ENCODE measurements at places on chromosomes 1 and 21. TPM values are rescaled to one million over a fixed set of nuclear protein-coding genes. Genes with fewer than 3 reads are reported as not detected.

The AADACL3 gene
- not detected for total RNA-seq

The KLF17 gene
- total RNA-seq = not detected

The ZFP69 gene
- 1.6 TPM for total RNA-seq

The TSACC gene
- total RNA-seq = 1.1 TPM

The IFI44L gene
- 0.49 TPM for total RNA-seq

The TFF3 gene
- total RNA-seq = 5.8 TPM

The RNU1-1 gene
- total RNA-seq = under 0.01 TPM

- H3K27me3 ChIP-seq = no peaks in the 10 kb centered on the region
- no peaks in the 10 kb centered on the region for H3K36me3 ChIP-seq
- H3K27ac ChIP-seq = no peak overlapping the region
- H3K4me1 ChIP-seq = no peaks in the 10 kb centered on the region
- no peak overlapping the region for H3K4me3 ChIP-seq
Observed at GRCh38 chr1:159686599-159687299, 27.6 kb downstream of the CRP start.

DNA sequence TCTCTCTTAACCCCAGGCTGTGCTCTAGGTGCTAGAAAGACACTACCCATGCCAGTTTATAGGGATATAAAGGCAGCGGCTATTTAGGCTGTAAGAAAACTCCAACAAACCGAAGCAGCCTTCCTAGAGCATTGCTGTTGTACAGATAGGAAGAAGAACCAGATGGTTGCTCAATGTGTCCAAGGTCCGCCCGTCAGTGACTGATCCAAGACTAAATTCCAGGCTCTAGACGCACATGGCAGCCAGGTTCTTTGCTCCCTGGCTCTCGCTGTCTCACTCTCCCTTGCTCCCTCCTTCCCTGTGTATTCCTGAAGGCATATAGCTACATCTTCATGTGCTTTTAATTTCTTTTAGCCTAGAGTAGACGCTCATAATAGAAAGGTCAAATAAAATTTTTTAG, 303.4 kb downstream of the KIF26B start:
- no peaks in the 10 kb centered on the region for H3K27me3 ChIP-seq
- no peaks in the 10 kb centered on the region for H3K4me1 ChIP-seq
- H3K4me3 ChIP-seq = no peak overlapping the region
- no peaks in the 10 kb centered on the region for H3K36me3 ChIP-seq

GRCh38 chr1:97796711-97797110, 124.1 kb downstream of the DPYD start:
- no peaks in the 10 kb centered on the region for H3K27me3 ChIP-seq
- H3K4me3 ChIP-seq = no peak overlapping the region
- H3K36me3 ChIP-seq = no peaks in the 10 kb centered on the region
- no peak overlapping the region for H3K27ac ChIP-seq

- DNase-seq = no peak
- no peaks in the 10 kb centered on the region for H3K4me1 ChIP-seq
- H3K4me3 ChIP-seq = no peak overlapping the region
- H3K36me3 ChIP-seq = no peaks in the 10 kb centered on the region
- H3K27me3 ChIP-seq = no peaks in the 10 kb centered on the region
Observed at GRCh38 chr1:162926906-162927305, 65.9 kb upstream of the CCDC190 start.

- H3K27me3 ChIP-seq = no peaks in the 10 kb centered on the region
- peak overlapping the region; percentile 24 for H3K27ac ChIP-seq
- no peaks in the 10 kb centered on the region for H3K36me3 ChIP-seq
- DNase-seq = no peak
Observed at GRCh38 chr1:205505076-205505729, 734 bp downstream of the CDK18 start.

DNA sequence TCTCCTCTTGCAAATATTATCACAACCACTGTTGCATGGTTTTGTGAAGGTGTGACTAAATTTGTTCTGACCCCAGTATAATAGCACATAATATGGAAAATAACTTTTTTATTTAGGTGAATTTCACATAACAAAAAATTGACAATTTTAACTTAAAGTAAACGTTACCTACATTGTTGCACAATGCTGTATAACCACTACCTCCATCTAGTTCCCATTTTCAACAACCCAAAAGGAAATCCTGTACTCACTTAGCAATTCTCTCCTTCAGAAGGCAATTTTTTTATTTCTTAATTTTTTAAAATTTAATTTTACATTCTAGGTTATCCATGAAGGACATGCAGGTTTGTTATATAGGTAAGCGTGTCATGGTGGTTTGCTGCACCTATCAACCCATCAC, 95.2 kb downstream of the KCNJ6 start:
- no peak overlapping the region for H3K4me3 ChIP-seq
- no peaks in the 10 kb centered on the region for H3K27me3 ChIP-seq
- no peak overlapping the region for H3K27ac ChIP-seq
- no peaks in the 10 kb centered on the region for H3K4me1 ChIP-seq
- no peaks in the 10 kb centered on the region for H3K36me3 ChIP-seq

- no peaks in the 10 kb centered on the region for H3K36me3 ChIP-seq
- H3K27me3 ChIP-seq = no peaks in the 10 kb centered on the region
- no peak for DNase-seq
- H3K4me3 ChIP-seq = no peak overlapping the region
Observed at GRCh38 chr1:221039616-221040015, 160.4 kb downstream of the HLX start.

DNA sequence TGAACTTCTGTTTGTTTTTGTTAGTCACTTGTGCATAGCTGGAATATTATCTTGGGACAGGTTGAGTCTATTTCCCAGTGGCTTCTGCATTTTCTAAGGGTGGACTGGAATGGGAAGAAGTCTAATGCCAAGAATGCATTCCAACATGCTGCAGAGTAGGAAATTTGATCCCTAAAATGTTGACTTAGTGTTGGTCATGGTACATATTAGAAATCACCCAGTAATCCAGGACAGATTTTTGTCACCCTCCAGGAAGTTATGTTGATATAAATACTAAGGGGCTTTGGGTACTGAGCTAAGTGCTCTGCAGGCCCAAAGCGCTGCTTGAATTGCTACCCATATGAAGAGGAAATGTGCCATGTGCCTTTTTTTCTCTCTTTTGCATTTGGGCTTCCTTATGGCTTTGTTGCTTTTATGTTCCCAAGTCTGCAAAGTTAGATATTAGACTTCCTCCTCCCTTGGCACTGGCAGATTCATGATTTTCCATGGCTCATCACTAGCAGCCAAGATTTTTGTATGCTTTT, 10.0 kb downstream of the ARID1A start:
- H3K36me3 ChIP-seq = no peaks in the 10 kb centered on the region
- H3K4me3 ChIP-seq = peak overlapping the region; percentile 16
- no peak for DNase-seq
- peaks cover 64% of the 10 kb centered on the region for H3K4me1 ChIP-seq
- H3K27me3 ChIP-seq = no peaks in the 10 kb centered on the region

GRCh38 chr1:226082959-226083301, 20.4 kb downstream of the H3-3A start:
- H3K27me3 ChIP-seq = no peaks in the 10 kb centered on the region
- H3K4me3 ChIP-seq = peak overlapping the region; percentile 78
- DNase-seq = peak; percentile 56
- H3K27ac ChIP-seq = no peak overlapping the region
- H3K36me3 ChIP-seq = no peaks in the 10 kb centered on the region

DNA sequence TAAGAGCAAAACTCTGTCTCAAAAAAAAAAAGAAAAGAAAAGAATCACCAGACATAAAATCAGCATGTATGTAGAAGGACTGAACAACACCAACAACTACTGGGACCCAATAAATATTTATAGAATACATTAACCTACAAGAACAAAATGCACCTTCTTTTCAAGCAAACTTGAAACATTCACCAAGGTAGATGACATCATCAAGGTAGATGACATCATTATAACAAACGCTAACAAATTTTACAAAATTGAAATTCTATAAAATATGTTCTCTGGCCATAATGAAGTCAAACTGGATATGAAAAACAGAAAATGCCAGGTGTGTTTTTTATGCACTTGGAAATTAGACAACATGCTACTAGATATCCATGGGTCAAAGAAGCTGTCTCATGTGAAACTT, 220.2 kb upstream of the SNX7 start:
- H3K4me1 ChIP-seq = no peaks in the 10 kb centered on the region
- no peaks in the 10 kb centered on the region for H3K36me3 ChIP-seq
- no peak overlapping the region for H3K4me3 ChIP-seq
- no peak for DNase-seq
- H3K27ac ChIP-seq = no peak overlapping the region

GRCh38 chr1:38475624-38476005, 384.0 kb downstream of the RRAGC start:
- no peaks in the 10 kb centered on the region for H3K4me1 ChIP-seq
- no peak overlapping the region for H3K4me3 ChIP-seq
- H3K36me3 ChIP-seq = no peaks in the 10 kb centered on the region
- no peaks in the 10 kb centered on the region for H3K27me3 ChIP-seq

- DNase-seq = no peak
- peak overlapping the region; percentile 74 for H3K4me3 ChIP-seq
- no peaks in the 10 kb centered on the region for H3K27me3 ChIP-seq
- peak overlapping the region; percentile 96 for H3K27ac ChIP-seq
- no peaks in the 10 kb centered on the region for H3K36me3 ChIP-seq
Observed at GRCh38 chr1:23980728-23981070, 572 bp upstream of the SRSF10 start.

DNA sequence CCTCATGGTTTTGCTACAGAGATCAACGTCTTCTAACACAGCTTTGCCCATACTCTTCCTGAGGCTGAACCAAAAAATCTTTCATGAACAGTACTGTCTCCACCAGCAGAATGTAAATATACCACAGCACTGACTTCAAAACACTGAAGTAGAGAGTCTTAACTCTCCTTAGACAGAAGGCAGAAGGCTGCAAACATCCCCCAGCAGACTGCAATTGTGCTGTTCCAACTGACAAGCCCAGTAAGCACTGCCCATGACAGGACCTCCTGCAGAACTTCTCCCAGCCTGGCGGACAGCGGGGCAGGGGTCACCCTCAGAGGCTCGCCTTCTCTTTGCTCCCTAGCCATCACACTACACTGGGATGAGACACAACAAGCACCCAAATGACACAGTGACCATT, 218.7 kb downstream of the RERE start:
- H3K4me1 ChIP-seq = peaks cover 10% of the 10 kb centered on the region
- no peaks in the 10 kb centered on the region for H3K36me3 ChIP-seq
- DNase-seq = no peak
- no peaks in the 10 kb centered on the region for H3K27me3 ChIP-seq
- no peak overlapping the region for H3K4me3 ChIP-seq

GRCh38 chr1:242586360-242586680, 61.8 kb upstream of the PLD5 start:
- no peaks in the 10 kb centered on the region for H3K27me3 ChIP-seq
- DNase-seq = no peak
- no peaks in the 10 kb centered on the region for H3K36me3 ChIP-seq
- no peaks in the 10 kb centered on the region for H3K4me1 ChIP-seq
- H3K4me3 ChIP-seq = no peak overlapping the region
- H3K27ac ChIP-seq = no peak overlapping the region

DNA sequence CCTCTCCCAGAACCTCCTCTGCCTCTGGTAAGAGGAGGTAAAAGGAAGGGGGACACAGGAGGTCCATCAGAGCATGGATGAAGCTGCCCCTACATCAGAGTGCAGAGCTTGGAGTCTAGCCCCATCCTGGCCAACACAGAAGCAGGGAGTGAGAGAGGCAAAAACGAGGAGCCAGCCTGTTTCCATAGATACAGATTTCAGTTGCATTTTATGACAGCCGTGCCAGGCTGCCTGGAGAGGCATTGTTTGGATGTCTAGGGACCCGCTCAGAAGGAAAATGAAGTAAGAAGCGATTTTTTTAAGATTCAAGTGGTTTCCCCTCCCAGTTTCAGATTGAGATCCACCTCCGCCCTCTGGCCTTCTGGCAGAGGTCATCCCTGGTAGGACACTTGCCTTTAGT, 11.5 kb upstream of the GJA8 start:
- no peak for DNase-seq
- no peaks in the 10 kb centered on the region for H3K27me3 ChIP-seq
- no peaks in the 10 kb centered on the region for H3K4me1 ChIP-seq
- H3K36me3 ChIP-seq = no peaks in the 10 kb centered on the region

- H3K4me1 ChIP-seq = no peaks in the 10 kb centered on the region
- no peaks in the 10 kb centered on the region for H3K36me3 ChIP-seq
- no peak for DNase-seq
- no peaks in the 10 kb centered on the region for H3K27me3 ChIP-seq
- peak overlapping the region; percentile 52 for H3K4me3 ChIP-seq
Observed at GRCh38 chr1:153985341-153985912, 712 bp downstream of the RAB13 start.

DNA sequence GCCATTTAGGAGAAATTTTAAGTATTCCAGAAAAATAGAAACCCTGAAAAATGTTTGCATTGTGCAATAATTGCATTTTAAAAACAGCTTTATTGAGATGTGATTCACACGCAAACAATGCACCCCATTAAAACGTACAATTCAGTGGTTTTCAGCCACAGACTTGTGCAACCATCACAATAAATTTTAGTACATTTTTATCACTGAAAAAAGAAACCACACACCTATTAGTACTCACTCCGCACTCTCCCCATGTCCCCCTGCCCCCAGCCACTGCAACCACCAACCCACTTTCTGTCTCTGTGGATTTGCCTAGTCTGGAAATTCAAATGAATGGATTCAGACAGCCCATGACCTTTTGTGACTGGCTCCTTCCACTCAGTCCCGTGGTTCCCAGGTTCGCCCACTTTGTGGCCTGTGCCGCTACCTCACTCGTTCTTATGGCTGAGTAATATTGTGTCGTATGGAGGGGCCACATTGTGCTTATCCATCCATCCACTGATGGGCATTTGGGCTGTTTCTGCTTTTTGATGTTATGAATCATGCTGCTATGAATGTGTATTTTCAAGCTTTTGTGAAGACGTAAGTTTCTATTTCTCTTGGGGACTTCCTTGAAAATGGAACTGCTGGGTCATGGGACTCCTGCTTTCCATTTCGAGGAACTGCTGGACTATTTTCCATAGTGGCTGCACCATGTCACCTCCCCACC, 147.7 kb upstream of the ARHGEF16 start:
- DNase-seq = no peak
- H3K4me1 ChIP-seq = no peaks in the 10 kb centered on the region
- no peaks in the 10 kb centered on the region for H3K36me3 ChIP-seq
- H3K4me3 ChIP-seq = no peak overlapping the region
- no peaks in the 10 kb centered on the region for H3K27me3 ChIP-seq
- H3K27ac ChIP-seq = no peak overlapping the region

DNA sequence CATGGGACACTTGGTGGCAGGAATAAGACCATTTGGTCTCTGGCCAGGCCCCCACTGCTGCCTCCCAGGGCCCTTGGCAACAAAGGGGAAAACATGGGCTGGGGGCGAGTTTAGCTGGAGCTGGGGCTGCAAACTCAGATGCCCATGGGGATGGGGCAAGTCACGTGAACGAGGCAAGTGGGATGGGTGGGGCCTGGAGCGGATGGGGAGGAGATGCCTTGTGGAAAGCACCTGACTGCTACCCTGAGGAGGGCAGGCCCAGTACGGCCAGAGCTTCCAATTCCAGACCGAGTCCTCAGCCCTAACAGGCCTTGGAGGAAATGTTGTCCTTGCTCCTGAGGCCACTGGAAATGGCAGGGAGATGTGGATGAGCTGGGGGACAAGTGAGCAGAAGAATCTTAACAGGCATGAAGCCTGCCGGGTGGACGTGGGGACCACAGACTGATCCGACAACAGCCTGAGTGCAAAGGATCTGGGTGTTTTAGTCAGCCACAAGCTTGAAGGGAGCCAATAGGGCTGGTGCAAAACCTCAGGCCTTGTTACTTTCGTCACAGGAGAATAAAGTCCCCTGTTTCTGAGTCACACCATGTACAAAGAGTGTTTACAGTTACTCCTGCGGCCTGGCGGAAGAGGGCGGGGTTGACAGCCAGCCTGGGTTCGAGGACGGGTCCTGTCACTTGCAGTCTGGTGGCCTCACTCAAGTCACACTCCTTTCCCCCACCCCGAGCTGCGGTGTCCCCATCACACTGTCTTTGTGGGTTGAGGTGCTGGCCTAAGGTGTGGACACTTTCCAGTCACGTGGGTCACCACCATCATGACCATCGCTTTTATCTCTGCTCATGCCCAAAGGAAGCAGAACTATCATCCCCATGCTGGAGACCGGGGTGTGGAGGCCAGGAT, 19.1 kb downstream of the RUNX3 start:
- no peaks in the 10 kb centered on the region for H3K27me3 ChIP-seq
- no peak for DNase-seq
- H3K4me1 ChIP-seq = no peaks in the 10 kb centered on the region
- H3K36me3 ChIP-seq = no peaks in the 10 kb centered on the region
